H4 (cell line): ENCODE measurements at places on chromosomes 7 and 10. TPM values are rescaled to one million over a fixed set of nuclear protein-coding genes. Genes with fewer than 3 reads are reported as not detected.
A peak's percentile ranks its signal among the peaks of the same experiment; 100 is the strongest.

- no peak for DNase-seq
These were observed 29.4 kb downstream of the ENTPD1 start for GRCh38 chr10:95785317-95785716.

DNA sequence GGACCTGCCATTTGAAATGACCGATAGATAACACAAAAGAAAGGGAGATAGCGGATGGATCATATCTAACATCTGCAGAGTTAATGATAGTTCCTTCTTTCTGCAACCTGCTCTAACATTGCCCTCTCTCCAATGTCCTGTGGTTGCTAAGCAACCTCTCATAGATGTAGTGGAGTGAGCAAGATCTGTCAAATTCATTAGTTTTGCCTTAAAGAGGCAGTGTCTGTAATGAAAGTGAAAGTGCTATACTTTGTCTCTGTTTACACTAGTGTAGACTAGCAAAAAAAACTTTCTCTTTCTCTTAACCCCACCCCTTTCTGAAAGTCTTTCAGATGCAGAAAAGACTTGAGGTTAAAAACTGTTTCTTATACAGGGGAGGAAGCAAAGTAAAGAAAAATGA, 1196.9 kb downstream of the SORCS3 start:
- peak; percentile 72 for DNase-seq

DNA sequence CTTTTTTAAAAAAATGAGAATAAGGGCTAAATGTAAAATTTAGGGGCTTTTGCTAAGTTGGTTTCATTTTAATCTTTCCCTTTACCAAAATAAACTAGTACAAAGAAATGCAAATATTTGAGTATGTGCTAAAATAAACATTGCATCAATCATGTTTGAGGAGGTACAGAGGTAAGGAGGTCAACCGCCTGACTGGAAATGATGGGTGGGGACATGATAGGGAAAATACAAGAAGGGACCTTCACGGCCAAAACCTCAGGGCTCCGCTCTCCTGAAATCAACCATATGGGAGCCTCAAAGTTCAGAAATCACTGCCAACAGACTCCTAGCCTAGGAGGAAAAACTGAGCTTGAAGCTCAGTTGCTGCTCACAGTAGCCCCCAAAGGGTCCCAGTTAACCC, 207.6 kb downstream of the AHR start:
- DNase-seq, result no peak

DNA sequence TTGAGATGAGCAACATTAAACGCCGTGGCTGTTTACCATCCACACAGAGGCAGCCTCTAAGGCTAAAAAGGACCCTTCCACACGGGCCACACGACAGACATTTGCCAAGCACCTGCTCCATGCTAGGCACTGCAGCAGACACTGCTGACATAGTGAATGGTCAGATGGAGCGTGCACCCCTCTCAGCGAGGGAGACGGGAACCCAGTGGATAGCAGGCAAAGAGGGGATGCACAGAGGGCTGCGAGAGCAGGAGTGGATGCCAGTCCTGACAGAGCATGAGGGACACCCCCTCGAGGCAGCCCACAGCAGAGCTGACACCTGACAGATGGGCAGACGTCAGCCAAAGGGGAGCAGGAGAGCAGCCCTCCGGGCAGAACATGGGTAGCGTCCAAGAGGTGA, 5.6 kb upstream of the STK32C start:
- no peak for DNase-seq

GRCh38 chr7:92953657-92954056, 117.3 kb upstream of the CDK6 start:
- DNase-seq, result no peak

- no peak for DNase-seq
These were observed 70.1 kb downstream of the HACD1 start for GRCh38 chr10:17547060-17547459.

DNA sequence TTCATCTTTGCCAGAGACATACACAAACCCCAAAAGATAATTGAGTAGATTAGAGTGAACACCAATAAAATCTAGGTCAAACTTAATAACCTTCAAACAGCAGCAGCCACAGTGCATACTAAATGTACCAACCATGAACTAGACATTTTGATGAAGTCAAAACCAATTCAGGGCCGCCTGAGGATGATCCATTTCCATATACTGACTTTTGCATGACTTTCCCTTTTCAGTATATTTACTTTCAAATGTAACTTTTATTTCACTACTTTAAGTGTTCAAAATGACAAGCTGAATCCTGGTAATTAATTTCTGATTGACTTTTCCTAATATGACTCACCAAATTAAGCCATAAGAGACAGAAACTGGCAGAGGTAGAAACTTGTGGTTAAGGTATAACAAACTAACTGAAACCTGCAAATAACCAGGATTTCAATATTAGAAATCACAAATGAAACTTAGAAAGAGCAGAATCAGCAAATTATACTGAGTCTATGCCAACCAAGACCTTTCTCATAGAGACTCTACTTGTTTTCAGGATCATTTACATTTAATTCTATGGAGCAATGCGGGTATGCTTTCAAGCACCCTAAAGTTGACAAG, 171.9 kb upstream of the LRRN3 start:
- DNase-seq, result no peak

GRCh38 chr7:76403780-76404494, 5.6 kb downstream of the SSC4D start:
- no peak for DNase-seq

DNA sequence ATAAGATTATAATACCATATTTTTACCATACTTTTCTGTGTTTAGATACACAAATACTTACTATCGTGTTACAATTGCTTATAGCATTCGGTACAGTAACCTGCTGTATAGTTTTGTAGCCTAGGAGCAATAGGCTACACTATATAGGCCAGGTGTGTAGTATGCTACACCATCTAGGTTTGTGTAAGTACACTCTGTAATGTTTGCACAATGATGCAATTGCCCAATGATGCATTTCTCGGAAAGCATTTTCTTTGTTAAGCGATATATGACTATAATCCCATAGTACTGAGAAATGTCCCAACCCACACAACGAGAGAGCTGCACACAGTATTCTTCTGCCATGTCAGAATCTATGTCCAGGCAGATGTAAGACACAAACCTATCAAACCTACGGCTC, 160.0 kb downstream of the NEBL start:
- no peak for DNase-seq

DNA sequence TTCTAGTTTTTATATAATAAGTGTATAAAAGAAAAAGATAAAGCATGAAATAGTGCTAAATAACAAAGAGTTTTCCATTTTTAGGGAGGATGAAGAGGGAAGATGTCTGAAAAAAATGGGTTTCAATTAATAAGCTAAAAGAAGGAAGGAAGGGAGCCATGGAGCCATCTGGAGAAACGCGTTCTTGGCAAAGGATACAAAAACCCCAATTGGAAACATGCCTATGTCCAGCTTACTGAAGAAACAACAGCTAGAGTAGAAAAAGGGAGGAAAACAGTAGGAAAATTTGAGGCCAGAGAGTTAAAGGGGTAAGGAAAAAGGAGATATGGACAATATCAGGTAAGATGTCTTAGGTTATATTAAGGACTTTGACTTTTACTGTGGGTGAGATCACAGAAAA, 416.2 kb upstream of the GHITM start:
- DNase-seq, result no peak

- no peak for DNase-seq
These were observed 340.6 kb downstream of the SH2D4B start for GRCh38 chr10:80878330-80878729.

GRCh38 chr7:77367976-77368375, 48.2 kb downstream of the GSAP start:
- DNase-seq, result no peak

- no peak for DNase-seq
These were observed 32.8 kb upstream of the PHF14 start for GRCh38 chr7:10940704-10941355.

DNA sequence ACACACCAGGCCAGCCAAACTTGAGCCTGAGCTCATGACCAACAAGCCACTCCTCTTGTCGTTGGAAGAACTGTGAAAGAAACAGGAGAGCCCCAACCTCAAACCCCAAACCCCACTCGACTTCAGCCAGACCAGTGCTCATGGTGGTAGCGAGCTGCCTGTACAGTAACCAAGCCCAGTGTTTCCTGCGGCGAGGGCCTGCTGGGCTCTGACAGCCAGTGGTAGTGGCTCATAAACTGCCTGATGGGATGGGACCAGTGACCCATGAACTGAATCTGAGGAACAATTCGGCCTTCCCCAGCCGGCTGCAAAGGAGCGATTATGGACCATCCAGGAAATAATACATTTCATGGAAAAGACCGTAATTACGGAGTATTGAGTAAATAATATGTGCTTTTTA, 191.9 kb downstream of the RPS24 start:
- no peak for DNase-seq

GRCh38 chr7:100093498-100093897, 4.7 kb downstream of the COPS6 start:
- no peak for DNase-seq

DNA sequence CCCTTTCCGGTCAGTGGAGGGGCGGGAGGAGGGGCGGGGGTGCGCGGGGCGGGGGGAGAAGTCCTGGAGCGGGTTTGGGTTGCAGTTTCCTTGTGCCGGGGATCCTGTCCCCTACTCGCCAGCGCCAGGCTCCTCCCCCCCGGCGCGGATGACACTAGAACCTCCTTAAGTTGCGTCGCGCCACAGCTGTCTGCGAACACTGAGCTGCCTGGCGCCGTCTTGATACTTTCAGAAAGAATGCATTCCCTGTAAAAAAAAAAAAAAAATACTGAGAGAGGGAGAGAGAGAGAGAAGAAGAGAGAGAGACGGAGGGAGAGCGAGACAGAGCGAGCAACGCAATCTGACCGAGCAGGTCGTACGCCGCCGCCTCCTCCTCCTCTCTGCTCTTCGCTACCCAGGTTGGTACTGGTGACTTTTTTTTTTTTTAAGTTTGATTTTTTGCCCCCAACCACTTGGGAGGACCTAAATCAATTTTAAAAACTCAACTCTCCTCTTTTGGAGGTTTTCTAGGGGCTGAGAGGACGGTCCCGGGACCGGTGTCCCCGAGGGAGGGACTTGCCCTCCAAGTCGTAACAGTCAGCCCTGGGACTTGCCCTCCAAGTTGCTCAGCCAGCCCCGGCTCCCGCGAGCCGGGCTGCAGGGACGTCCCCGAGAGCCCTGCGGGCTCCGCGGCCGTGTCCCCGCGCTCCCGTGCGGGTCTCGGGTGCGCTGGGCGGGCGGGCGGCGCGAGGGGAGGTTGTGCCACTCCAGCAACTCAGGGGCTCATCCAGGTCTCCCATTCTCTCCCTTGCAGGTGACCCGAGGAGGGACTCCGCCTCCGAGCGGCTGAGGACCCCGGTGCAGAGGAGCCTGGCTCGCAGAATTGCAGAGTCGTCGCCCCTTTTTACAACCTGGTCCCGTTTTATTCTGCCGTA, at the start of gene GATA3:
Gene GATA3 (plus strand): TSS at position 195 of the 914 bp plus-strand sequence. CDS start 968 bp downstream, outside the sequence.
- DNase-seq, result peak; percentile 55

- peak; percentile 76 for DNase-seq
These were observed 1.5 kb upstream of the HTR7 start for GRCh38 chr10:90859321-90859751.

DNA sequence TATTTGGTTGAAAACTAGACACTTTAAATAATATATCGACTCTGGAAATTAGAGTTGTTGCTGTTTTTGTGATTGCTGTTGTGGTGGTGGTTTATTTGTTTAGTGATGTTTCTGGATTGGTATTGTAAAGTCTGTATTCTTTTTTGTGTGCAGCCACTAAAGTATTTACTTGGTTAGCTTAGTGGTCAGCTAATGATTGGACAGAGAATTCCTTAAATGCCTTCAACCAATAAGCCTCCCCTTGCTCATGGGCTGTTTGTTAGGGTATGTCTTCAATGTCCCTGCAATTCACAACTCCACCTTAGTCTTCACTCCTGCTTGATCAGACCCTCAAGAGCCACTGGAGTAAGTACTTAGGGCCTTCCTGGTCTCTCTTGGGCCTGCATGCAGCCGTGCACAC, 71.0 kb downstream of the PAXIP1 start:
- DNase-seq, result no peak

DNA sequence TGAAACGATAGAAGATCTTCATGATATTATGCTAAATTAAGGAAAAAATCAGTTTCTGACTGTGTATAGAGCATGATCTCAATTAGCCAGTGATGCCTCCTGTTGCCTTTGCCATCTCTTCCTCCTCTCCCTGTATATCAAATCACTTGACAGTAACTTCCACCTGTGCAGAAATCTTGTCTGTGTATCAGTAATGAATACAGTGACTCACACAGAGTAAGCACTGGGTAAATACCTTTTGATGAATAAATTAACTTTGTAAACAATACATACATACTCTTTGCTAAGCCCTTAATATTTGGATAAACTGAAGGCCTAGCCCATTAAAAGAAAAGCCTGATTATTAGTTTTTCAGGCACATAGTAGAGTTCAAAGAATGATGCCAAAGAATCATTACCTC, 610.6 kb upstream of the NRP1 start:
- DNase-seq, result no peak

Gene ACSM6
- total RNA-seq, result not detected in 2 replicates

Gene SPDYE3
- total RNA-seq, result not detected in 2 replicates

Gene JAKMIP3
- 0.43 and 0.81 TPM in 2 replicates for total RNA-seq

Gene MRLN
- total RNA-seq, result not detected in 2 replicates

Gene CDC14C
- 0.06 TPM in 1 of 2 replicates, not detected in the other for total RNA-seq

Gene GPRIN2
- total RNA-seq, result not detected in 2 replicates

Gene EBF3
- total RNA-seq, result 0.33 TPM in 2 replicates

Gene MKX
- not detected in 2 replicates for total RNA-seq

Gene RADIL
- 1.3 and 1.4 TPM in 2 replicates for total RNA-seq

Gene ANKRD1
- 5.8 and 6.0 TPM in 2 replicates for total RNA-seq
